ENCODE measurements at places on chromosomes 5 and 9. TPM values are rescaled to one million over a fixed set of nuclear protein-coding genes. Genes with fewer than 3 reads are reported as not detected.

DNA sequence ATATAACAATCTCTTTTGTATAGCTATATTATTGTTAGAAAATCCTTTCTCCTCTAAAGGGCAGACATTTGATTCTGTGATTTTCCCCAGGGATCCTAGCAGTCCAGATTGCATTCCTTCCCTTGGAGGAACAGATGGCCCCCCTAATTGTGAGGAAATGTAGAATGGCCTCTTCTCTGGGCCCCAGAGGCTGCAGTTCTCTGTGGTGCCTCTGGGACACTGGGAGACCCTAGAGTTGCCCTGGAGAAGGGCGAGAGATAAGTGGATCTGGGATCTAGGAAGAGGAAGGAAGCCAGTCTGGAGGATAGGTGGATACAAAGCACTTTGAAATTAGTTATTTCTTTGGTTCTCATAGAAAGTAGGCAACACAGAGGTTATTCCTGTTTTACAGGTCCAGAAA lies 1.9 kb upstream of the HINT2 start:
- no peak overlapping the region for H3K27ac ChIP-seq
- no peak overlapping the region for H3K4me3 ChIP-seq
- H3K27me3 ChIP-seq = no peaks in the 10 kb centered on the region
- DNase-seq = no peak

GRCh38 chr5:15992918-15993317 lies 186.7 kb downstream of the MARCHF11 start:
- H3K4me1 ChIP-seq = no peaks in the 10 kb centered on the region
- no peak overlapping the region for H3K27ac ChIP-seq
- no peak overlapping the region for H3K4me3 ChIP-seq
- no peak for DNase-seq
- no peaks in the 10 kb centered on the region for H3K36me3 ChIP-seq

GRCh38 chr5:142500227-142500905 lies 175.5 kb upstream of the SPRY4 start:
- no peak overlapping the region for H3K4me3 ChIP-seq
- no peaks in the 10 kb centered on the region for H3K36me3 ChIP-seq
- H3K27me3 ChIP-seq = no peaks in the 10 kb centered on the region

Gene SCGB3A2
- total RNA-seq = 1.2 TPM

DNA sequence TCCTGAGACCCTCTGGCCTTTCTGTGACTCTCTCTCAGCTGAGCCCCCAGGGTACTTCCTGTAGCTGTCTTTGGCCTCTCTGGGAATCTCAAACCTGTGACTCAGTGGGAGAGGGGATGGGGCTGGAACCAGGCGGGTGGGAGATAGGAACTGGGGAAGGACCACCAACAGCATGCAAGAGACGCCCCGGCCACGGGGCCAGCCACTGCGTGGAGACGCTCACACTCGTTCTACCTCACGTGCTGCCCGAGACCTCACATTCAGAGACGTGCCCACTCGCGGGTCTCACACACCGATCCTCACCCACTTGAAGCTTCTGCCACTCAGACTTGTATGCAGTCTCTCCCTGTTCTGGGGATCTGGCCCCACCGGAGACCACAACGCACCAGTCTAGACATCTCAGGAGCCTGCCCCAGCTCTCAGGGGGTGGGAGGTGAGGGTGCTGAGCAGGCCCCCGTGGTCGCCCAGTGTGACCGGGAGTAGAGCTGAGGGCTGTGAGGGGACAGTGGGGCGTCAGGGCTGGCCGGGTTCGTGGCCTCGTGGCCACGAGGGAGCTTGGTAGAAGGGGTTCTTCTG lies 13.8 kb downstream of the GPRIN1 start:
- H3K27me3 ChIP-seq = no peaks in the 10 kb centered on the region
- H3K4me3 ChIP-seq = no peak overlapping the region
- DNase-seq = no peak

GRCh38 chr5:170920196-170920595 lies 58.4 kb downstream of the RANBP17 start:
- H3K4me1 ChIP-seq = peaks cover 10% of the 10 kb centered on the region
- H3K27me3 ChIP-seq = no peaks in the 10 kb centered on the region
- no peaks in the 10 kb centered on the region for H3K36me3 ChIP-seq
- no peak for DNase-seq
- no peak overlapping the region for H3K4me3 ChIP-seq
- no peak overlapping the region for H3K27ac ChIP-seq

Gene FAM153A
- total RNA-seq = 0.63 TPM

Gene LEAP2
- 1.2 TPM for total RNA-seq

Measured in natural killer cell (primary cell).